ENCODE measurements at places on chromosomes 7 and 10.

- no peak for DNase-seq
Measured at GRCh38 chr10:67923551-67923950, 39.1 kb downstream of the SIRT1 start.

DNA sequence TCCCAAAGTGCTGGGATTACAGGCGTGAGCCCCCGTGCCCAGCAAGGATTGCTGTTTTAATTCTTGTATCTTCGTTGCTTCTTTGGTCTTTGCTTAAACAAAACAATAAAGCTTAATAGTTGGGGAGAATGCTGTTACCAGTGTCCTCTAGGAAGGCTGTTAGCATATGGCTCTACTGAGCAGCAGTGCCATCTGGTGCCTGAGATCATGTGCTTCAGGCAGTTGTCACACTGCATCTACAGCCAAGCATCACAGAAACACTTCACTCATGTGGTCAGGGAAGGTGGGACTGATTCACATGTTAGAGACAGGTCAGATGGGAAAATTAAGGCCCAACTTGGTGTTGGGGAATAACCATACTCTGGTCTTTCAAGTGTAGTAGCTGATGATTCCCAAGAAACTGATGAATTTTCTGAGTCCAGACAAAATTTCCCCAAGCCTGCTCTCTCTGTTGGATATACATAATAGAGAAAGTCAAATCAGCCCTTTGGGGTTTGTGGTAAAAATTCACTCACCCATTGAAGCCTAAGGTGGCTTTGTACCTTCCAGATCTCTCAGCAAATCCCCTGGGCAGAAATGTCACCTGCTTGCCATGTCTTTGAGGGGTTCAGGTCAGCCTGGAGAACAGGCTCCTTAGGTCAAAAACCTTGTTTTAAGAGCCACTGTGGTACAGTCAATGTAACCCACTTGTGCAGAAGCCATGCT lies 28.4 kb downstream of the UBE2D4 start:
- no peak for DNase-seq

DNA sequence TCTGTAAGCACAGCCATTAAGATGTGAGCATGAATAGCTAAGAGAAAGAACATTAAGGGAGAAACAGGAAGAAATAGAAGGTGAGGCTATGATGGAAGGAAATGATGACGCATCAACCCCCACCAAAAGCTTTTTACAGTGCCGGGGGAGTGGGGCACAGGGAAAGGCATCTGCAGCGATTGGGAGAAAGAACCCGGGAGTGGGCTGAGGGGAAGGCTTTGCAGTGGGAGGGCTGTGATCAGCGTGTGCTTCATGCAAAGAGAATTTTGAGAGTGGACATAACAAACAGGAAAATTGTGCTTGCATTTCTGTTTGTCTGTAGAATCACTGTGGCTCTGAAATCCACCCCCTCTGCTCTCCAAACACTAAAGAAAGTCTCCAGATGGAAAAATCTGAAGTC lies 250.8 kb downstream of the KCNMA1 start:
- DNase-seq, result no peak

DNA sequence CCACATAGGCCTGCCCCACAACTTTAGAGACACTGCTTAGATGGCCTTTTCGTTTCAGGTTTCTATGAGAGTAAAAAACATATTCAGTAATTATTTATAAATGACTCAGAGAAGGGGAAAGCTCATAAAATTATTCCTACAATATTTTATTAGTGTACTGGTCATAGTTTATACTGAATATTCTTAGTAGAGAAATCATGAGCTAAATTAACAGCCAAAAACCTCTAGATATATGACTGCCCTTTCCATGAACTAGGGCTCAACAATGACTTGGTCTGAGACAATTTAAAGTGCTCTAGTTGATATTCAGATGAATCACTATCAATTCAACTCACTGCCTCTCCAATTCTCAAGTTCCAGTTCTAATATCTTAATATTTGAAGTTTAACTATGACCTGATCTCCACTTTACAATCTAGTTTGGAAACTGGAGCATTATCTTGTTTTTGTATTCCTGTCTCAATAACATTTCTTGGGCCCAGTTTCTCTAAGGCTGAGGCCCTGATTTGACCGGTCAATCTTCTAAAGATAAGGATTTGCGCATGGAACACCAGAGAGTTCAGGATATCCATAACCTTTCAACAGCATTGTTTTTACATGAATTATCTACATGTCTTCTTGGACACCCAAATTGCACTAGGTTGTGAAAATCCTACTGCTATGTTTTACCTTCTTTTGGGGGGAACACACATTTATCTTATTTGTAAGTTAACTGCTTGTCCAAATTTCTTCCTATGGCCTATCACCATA lies 141.6 kb downstream of the DGKB start:
- no peak for DNase-seq

DNA sequence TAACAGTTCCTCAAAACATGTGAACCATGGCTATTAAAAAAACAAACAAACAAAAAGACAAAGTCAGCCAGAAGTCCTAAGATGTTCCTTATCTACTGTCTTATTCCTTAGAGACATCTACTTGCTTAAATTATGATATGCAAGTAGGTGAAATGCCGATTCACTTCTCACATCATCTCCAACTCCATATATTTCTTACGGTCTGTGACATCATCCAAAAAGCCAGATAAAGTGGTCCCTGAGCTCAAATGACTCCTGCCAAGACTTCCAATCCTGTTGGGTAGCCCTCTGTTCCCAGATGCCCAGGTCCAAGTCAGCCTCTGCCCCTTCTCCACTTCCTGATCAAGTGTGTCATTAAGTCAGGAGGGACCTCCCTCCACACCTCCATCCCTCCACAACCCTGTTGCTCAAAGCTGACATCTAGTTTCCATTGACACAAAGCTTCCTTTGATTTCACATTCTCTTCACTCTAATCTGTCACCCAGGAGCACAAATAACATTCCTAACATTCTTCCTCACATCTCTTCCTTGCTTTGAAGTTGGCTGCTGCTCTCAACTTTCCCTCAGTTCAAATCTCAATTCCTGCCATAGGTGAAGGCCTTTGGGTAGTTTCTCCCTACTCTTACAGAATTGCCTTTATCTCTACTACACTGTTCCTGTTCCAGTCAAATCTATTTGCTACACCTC lies 56.1 kb upstream of the PDLIM1 start:
- no peak for DNase-seq

DNA sequence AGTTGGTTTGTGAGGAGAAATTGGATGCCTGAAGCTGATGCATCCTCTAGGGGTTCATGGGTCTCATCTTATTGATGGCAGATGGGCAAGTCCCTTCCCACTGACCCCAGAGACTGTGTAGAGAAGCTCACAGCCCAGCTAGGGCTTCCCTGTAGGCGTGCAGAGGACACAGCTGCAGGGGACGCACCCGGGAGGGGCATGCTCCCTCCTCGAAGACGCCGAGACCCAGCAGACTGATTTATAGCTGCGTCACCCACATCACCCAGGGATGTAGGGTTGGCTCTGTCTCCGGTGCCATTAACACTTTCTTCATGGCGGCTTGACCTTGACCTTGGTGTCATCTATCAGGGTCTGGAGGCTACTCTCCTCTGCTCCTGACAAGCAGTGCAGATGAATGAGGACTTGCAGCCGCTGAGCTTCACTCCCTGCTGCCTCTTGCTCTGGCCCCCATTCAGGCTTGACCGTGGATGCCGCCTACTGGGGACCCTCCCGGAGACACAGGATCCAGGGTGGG lies 549.7 kb downstream of the TCERG1L start:
- no peak for DNase-seq

DNA sequence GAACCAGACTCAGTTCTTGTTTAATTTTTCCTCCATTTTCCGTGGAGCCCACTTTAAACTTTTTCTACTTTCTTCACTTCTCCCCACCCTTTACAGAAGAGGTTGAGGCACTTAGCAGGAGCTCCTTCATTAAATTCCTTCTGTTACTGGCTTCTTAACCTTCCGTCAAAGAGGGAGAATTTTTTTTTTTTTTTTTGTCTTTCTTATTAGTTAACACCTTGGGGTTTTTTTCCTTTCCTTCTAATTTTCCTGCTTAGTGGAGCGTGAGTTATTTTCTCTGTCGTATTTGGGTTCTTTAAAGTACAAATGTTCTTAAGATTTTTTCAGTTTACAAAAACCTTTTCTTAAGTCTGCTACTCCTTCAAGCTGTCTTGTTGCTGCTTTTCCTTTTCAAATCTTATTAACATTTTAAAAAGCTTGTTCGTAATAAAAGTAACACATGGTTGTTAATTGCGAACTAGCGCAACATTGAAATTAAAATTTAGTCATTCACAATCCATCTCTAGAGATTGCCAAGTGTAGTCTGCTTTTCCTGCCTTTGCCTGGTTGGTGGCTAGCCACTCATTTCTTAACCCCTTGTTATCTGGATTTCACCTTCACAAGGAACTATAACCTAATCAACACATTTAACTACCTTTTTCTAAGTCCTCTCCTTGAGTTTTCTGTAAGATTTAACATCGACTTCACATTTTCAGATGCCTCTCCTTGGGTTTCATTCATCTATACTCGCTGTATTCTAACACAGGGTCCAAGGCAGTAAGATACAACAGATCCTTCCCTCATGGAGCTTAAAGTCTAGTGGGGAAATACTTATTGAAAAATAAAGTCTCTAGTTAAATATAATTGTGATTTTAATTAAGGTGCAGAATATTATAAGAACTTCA lies 2.0 kb downstream of the BMPR1A start:
- DNase-seq, result no peak

DNA sequence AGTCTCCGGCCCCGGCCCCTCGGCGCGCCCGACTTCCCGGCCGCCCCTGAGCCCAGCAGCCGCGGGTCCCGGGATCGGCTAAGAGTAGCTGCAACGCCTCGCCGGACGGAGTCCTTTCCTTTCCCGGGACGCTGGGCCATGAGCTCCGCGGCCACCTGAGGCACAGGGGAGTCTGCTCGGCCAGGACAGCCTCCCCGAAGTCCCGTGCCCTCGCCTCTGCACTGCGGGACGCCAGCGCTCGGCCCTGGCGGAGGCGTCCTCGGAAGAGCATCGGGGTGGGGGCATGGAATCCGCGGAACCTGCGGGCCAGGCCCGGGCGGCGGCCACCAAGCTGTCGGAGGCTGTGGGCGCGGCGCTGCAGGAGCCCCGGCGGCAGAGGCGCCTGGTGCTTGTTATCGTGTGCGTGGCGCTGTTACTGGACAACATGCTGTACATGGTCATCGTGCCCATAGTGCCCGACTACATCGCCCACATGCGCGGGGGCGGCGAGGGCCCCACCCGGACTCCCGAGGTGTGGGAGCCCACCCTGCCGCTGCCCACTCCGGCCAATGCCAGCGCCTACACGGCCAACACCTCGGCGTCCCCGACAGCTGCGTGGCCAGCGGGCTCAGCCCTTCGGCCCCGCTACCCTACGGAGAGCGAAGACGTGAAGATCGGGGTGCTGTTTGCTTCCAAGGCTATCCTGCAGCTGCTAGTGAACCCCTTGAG lies 502 bp downstream of the SLC18A3 start:
- DNase-seq, result no peak

DNA sequence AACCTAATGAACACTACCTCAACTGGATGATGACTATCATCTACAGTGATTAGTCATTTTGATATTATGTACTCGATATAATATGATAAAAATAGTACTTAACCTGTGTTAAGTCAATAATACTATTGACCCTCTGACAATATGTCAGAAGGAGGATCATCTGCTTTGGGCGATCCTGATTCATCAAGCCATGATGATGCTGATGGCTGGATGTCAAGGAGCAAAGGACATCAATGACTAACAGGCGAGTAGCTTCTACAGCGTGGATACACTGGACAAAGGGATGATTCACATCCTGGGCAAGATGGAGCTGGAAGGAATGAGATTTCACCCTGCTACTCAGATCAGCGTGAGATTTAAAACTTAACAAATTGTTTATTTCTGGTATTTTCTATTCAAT lies 94.4 kb upstream of the SKAP2 start:
- no peak for DNase-seq

DNA sequence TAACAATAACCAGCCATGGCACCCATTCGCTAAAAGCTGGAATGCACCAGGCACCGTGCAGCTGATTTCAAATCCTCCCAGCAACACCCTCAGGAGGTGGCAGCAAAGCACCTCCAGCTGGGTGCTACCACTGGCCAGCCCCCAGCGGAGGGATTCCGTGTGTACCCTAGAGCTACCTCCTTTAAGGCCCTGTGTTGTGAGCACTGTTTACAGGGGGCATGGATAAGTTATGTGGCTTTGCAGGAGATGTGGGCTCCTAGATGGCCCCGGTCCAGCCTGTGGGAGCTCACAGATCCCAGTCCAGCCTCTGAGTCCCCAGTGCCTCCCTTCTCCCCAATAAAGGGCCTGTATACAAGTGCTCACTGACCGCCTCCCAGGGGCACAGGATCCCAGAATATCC lies 27.1 kb downstream of the TNRC18 start:
- DNase-seq, result peak; percentile 72

- no peak for DNase-seq
Measured at GRCh38 chr7:40733578-40733977, 598.8 kb downstream of the SUGCT start.

DNA sequence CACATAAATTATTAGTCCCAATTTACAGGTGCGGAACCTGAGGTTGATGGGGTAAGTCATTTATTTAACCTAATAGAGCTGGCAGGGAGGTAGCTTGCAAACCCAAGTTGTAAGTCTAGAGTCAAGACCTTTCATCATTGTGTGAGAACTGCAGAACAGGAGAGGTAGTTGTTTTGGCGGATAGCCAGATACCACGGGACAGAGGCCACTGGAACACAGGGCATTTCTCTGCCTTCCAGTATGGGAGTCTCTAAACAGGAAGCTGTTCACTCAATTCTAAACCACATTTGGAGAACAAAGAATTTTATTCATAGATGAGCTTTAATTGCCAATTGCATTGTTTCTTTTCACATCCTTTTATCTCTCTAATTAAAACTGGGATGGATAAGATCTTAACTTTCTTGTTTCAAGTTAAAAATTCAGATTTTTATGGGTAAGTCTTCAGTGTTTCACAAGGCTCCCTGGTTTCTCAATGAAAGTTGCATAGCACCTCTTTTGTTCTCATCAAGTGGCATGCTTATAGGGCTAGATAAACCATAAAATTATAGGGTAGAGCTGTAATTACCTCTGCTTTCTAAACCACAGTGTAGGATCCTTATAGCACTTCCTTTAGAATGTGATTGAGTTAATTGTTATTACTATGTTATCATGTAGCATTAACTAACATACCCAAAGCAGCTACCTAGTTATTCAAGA lies 489.0 kb downstream of the GATA3 start:
- no peak for DNase-seq

GRCh38 chr7:101924171-101924570 lies 106.7 kb downstream of the CUX1 start:
- DNase-seq, result peak; percentile 51

GRCh38 chr10:131310551-131311401 lies 745 bp downstream of the TCERG1L start:
- no peak for DNase-seq

GRCh38 chr7:21412410-21412851 lies 15.5 kb upstream of the SP4 start:
- DNase-seq, result no peak

- DNase-seq, result no peak
Measured at GRCh38 chr7:74164985-74165456, 9.1 kb upstream of the EIF4H start.
